Posterior cingulate gyrus (tissue), 11 donors: ENCODE measurements at places on chromosomes 1 and 21.

DNA sequence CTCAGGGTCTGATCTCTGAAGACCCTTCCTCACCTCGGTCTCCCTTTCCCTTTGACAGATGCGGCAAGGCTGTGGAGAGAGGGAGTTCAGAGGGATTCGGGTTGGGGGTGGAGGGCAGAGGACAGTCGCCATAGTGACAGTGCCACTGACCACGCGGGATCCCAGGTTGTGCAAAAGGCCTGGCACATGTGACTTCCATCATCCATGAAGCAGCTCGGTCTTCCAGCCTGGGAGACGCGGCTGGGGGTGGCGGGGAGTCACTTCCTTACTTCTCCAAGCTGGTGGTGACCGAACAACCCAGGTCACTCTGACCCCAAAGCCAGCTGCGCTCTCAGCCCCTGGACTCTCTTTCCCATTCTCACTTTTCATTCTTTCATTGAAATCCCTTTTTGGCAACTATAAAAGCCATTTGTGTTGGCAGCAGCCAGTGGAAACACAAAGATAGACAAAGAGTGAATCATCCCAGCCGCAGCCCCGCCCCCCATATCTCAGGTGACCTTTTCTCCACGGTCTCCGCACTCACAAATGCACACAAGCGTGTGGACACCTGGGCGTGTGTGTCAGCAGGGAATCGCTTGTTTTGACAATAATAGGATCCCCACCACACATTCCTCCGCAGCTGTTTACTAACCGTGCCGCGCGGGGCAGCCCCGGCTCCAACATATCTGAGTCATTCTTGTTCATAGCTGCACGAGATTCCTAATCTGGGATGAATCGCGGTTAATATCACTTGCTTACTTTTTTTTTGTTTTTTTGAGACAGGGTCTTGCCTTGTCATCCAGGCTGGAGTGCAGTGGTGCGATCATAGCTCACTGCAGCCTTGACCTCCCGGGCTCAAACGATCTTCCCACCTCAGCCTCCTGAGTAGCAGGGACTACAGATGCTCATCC, 68.3 kb downstream of the DHRS3 start:
- DNase-seq, result no peak

DNA sequence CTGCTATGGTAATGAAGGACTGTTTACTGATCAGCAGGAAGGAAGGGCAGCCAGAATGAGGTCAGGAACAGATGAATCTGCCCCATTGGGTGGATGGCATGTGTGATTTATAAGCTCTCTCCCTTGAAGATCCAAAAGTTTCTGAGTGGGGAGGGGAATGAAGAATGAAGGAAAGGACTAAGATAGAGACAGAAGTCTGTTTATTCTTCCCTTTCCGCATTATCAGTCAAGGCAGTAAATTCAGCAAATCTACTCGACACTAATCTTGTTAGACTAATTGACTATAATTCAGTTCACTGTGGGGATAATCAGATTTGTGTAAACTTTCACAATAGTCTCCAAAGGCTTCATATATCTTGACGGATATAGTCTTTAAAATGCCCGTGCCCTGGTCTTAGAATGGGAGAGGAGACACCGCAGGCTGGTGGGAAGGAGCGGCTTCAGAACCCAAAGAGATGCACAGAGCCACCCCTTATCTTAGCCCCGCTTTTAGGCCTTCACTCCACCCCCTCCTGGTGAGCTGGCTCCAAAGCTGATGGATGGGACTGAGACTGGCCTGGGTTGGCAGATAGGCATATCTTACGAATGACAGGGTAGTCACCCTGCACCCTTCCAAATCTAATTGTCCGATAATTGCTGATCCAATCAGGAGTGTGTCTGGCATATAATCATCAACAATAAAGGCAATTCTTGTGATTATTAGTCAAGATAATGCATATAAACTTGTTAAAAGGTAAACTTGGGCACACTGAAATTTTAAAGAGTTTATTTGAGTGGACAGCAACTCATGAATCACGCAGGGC, 76.0 kb upstream of the PPM1J start:
- DNase-seq, result no peak

GRCh38 chr1:229124520-229125124, 146.3 kb upstream of the RAB4A start:
- DNase-seq, result no peak

DNA sequence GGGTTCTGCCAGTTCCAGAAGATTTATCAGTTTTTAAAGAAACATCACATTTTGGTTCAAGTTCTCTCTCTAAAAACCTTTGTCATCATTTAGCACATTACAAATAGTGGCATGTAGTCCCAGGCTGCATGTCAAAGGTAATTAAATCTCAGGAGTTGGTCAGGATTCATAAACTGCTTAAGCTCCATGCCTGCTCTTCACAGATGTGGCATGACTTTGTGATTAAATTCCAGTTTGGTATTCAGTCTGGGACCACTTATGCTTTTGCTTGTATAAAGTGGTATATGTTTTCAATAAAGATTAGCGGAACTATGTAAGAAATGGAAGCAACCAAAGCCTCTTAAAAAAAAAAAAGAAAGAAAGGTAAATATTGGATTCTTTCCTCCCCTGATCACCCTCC, 408.0 kb downstream of the DISC1 start:
- DNase-seq, result no peak

GRCh38 chr1:81369833-81370232, 430.9 kb upstream of the ADGRL2 start:
- no peak for DNase-seq

DNA sequence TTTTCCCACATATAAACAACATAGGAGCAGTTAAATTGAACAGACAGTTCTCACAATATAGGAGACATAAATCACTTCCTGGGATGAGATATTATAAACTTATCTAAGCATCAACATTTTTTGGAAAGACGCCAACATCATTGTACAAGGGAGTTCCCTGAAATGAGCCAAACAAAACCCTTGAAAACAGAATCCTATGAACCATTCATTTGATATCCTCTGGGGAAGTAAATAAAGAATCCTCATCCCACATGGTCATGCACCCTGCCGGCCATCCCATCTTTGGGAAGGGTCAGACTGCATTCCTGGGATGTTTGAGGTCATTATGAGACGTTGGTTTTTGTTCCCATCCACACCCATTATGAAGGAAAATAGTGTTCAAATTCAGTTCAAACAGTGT, 111.8 kb upstream of the USP25 start:
- DNase-seq, result no peak
